GM12891 (cell line): ENCODE measurements at places on chromosomes 12 and 14.

- DNase-seq: no peak
These were observed 26.0 kb upstream of the IL22 start for GRCh38 chr12:68279227-68280054.

DNA sequence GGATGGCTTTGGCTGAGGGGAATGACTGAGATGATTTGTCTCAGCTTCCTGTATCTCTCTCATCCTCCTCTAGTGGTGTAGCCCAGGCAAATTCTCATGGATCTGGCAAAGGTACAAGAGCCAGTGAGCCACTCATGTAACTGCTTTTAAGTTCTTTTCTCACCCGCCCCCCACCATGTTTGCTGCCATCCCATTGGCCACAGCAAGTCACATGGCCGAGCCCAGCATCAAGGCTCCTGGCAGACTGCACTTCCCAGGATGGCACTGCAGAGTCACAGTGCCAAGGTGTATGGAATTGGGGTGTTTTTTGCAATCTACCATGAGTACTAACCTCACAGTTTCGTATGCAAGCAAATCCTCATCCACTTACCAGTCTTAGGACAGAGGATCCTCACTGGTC is 50.9 kb downstream of the CHST11 start:
- DNase-seq: no peak

DNA sequence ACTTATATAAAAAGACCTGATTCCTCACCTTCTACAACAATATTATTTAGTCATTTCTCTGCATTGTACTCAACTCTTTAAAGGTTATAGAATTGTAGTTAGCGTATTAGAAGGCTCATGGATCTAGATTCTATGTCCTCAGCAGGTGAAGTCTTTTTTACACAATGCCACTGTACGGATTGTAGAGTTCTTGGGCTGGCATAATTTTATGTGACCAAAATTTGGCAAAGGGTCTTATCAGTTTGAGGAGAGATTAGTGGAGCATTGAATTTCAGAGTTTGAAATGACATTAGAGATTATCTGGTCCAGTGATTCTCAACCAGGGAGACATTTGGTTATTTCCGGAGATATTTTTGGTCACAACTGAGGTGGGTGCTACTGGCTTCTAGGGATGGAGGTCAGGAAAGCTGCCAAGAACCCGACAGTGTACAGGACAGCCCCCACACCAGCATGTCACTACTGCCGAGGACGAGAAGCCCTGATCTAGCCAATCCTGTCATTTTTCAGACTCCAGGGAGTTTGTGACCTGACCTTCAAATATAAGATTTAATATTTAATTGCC is 63.9 kb downstream of the BICD1 start:
- no peak for DNase-seq

- no peak for DNase-seq
These were observed 43.3 kb downstream of the GALNT8 start for GRCh38 chr12:4763549-4763948.

- no peak for DNase-seq
These were observed 264.0 kb upstream of the PLEKHG7 start for GRCh38 chr12:92438641-92439419.
